AML-193 (cell line): ENCODE measurements at places on chromosomes 4 and X.

- no peak for DNase-seq
Observed at GRCh38 chr4:186727977-186728519, 4.4 kb upstream of the FAT1 start.

DNA sequence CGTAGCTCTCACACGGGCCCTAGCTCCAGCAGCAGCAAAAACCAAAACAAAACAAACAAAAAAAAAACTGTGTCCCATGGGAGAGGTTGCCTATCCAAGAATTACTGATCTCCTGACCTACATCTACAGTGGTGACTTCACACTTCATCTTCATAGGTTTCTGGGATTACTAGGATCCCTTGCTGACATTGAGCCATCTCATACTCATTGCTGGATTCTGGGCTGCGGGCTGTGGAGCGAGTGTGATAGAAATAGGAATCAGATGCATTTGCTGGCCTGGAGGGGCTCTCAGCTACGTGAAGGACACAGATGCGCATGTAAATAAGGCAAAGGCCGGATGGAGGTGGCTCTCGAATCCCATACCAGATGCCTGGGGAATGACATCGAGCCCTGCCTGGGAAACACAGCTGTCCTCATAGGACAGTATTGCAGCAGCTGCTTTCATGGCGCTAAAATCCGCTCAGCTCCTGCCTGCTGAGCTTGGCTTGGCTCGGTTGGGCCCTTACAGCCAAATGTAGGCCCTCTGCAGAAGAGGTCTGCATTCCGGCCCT, 41.7 kb downstream of the CNGA2 start:
- DNase-seq: no peak

GRCh38 chrX:123899701-123900100, 39.8 kb downstream of the XIAP start:
- no peak for DNase-seq

DNA sequence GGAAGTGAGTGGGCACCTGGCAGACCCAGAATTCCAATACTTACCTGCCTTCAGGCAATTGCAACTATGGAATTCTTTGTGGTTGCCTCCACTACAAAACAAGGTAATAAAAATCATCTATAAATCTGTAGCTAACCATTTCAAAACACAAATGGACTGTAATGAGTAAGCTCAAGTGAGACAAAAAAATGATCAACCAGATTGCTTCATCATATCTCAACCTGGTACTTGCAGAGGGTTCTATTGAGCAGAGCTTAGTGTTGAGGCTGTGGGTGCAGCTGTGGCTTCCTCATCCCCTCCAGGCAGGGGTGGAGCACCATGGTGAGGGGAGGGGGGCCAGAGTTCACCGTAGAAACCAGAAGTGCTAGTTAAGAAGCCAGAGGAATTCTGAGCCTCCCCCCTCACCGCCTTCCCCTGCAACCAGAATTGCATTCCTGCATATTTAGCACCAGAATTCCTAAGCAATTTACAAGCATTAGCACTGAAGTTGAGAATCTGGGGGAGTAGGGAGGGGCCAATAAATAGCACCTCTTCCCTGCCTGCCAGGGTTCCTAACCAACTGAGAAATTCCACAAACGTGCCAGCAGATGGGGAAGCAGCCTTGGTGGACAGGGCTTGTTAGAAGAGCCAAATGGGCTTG, 11.5 kb downstream of the CTAG1A start:
- peak; percentile 0 for DNase-seq

DNA sequence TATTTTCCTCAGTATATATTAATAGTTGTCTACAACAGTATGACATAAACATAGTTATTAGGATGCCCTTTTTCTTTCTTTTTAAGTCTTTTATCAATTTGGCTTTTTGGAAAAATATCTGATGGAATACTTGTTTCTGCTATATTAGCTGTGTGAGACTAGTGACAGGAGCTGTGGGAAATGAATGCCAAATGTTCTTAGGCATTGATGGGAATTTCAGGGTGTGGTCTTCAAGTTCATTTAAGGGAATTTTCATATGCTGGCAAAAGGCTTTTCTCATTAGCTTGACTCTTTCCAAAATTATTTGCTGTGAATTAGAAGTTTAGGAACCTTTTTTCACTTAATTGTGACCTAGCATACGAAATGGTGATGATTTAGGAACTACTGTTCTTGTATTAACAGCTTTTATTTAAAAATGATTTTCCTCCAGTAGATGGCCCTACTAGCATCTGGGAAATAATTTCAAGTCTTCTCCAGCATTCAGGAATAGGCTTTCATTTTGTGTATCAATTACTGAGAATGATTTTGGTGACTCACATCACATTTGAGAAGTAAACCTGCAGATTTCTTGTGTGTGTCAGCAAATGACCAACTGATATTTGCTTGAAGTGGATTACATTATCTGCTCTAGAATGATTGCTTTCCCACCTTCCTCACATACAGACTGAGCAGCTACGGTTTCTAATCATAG, 70.9 kb downstream of the HTT start:
- DNase-seq: no peak

GRCh38 chrX:48505481-48505880, 3.3 kb upstream of the PORCN start:
- no peak for DNase-seq

GRCh38 chr4:81628489-81628888, 156.8 kb upstream of the RASGEF1B start:
- no peak for DNase-seq

GRCh38 chrX:47297874-47298273, 65.1 kb downstream of the USP11 start:
- DNase-seq: no peak

DNA sequence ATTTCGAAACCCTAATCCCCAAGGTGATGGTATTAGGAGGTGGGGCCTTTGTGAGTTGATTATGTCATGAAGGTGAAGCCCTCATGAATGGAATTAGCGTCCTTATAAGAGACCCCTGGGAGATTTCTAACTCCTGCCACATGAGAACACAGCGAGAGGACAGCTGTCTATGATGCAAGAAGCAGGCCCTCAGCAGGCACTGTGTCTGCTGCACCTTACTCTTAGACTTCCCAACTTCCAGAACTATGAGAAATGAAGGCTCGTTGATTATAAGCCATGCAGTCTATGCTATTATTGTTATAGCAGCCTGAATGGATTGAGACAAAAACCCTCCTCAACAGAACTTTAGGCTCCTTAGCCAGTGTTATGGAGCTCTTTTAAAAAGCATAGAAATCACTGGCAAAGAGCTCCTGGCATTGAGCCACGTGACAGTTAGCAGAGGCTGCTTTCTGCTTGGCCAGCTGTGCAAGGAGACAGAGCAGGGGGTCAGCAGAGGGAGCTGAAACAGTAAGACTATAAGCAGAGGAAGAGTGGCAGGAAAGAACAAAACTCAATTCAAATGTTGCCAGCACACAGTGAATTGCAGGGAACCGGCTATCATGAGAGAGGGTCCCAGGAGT, 219.2 kb upstream of the FAT1 start:
- DNase-seq: no peak

DNA sequence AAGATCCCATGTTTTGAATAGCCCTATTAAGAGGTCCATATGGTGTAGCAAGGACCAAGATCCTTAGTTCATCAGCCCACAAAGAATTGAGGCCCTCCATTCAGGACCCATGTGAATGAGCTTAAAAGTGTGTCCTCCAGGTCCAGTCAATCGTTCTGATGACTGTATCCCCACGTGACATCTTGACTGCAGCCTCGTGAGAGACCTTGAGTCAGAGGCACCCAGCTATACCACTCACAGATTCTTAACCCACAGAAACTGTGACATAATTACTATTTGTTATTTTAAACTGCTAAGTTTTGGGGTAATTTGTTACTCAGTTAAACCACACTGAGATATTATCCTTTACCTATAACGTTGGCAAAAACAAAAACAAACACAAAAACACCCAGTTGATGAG, 62.4 kb downstream of the ZNF182 start:
- DNase-seq: no peak

- DNase-seq: peak; percentile 37
Observed at GRCh38 chrX:78375894-78376293, 48.5 kb upstream of the CYSLTR1 start.

- DNase-seq: peak; percentile 13
Observed at GRCh38 chrX:53317365-53318069, 36.1 kb upstream of the IQSEC2 start.

DNA sequence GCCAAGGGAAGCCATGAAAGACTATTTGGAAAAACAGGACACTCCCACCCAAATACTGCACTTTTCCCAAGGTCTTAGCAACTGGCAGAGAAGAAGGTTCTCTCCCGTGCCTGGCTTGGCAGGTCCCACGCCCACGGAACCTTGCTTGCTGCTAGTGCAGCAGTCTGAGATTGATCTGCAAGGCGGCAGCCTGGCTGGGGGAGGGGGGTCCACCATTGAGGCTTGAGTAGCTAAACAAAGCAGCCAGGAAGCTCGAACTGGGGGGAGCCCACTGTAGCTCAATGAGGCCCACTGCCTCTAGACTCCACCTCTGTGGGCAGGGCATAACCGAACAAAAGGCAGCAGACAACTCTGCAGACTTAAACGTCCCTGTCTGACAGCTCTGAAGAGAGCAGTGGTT, 91.3 kb upstream of the TRPC5OS start:
- no peak for DNase-seq

- DNase-seq: no peak
Observed at GRCh38 chr4:70399319-70399718, 1.6 kb downstream of the OPRPN start.

- DNase-seq: no peak
Observed at GRCh38 chrX:433771-434170, 47.1 kb upstream of the PPP2R3B start.

- DNase-seq: no peak
Observed at GRCh38 chrX:25721564-25721963, 416.6 kb upstream of the MAGEB18 start.
